ENCODE measurements at places on chromosomes 1 and 21. TPM values are rescaled to one million over a fixed set of nuclear protein-coding genes. Genes with fewer than 3 reads are reported as not detected.

ASPM gene
- 49.5 TPM for total RNA-seq

RGS8 gene
- not detected for total RNA-seq

PTGFRN gene
- 11.8 TPM for total RNA-seq

CNIH3 gene
- total RNA-seq: 1.5 TPM

GUCA2A gene
- total RNA-seq: not detected

SLC35F3 gene
- 1.8 TPM for total RNA-seq

FNDC10 gene
- 1.7 TPM for total RNA-seq

RGSL1 gene
- total RNA-seq: not detected

DNAJC28 gene
- 0.43 TPM for total RNA-seq

MANEAL gene
- 1.0 TPM for total RNA-seq

CLDN19 gene
- not detected for total RNA-seq

PLA2G2C gene
- total RNA-seq: 0.43 TPM

DNA sequence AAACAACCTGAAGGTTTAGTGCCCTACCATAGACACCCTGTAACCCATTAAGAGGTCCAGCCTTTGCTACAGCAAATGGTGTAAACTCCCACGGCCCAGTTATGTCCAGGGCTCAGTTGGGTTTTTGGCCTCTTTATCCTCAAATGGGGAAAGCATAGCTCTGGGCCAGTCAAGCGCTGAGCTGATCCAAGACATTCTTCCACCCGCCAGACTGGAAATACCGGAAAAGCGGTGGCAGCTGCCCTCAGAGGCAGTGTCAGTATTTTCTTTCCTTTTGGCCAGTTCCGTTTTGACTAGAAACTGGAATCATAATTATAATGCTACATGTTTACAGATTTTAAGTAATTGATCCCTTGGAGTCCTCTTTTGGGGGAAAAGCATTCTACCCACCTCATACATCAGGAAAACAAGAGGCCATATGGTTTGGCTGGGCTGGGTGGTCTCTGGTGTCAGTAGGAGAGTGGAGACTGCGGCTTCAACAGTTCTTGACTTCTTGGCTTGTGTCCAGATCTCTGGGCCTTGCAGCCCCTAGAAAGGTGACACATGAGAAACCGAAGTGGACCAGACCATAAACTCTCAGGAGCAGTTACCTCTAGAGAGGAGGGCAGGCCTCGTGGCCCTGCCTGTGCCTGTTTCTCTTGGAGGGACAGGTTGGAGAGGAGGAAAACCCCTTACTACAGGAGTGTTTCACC lies 30.2 kb upstream of the CLDN14 start:
- no peak overlapping the region for H3K27ac ChIP-seq
- peaks cover 2% of the 10 kb centered on the region for H3K27me3 ChIP-seq
- no peaks in the 10 kb centered on the region for H3K36me3 ChIP-seq
- H3K4me3 ChIP-seq: no peak overlapping the region
- peaks cover 3% of the 10 kb centered on the region for H3K4me1 ChIP-seq

GRCh38 chr1:243712941-243713340 lies 137.1 kb downstream of the AKT3 start:
- no peak for DNase-seq
- H3K4me3 ChIP-seq: no peak overlapping the region
- peaks cover 25% of the 10 kb centered on the region for H3K4me1 ChIP-seq
- H3K36me3 ChIP-seq: no peaks in the 10 kb centered on the region
- no peaks in the 10 kb centered on the region for H3K27me3 ChIP-seq

DNA sequence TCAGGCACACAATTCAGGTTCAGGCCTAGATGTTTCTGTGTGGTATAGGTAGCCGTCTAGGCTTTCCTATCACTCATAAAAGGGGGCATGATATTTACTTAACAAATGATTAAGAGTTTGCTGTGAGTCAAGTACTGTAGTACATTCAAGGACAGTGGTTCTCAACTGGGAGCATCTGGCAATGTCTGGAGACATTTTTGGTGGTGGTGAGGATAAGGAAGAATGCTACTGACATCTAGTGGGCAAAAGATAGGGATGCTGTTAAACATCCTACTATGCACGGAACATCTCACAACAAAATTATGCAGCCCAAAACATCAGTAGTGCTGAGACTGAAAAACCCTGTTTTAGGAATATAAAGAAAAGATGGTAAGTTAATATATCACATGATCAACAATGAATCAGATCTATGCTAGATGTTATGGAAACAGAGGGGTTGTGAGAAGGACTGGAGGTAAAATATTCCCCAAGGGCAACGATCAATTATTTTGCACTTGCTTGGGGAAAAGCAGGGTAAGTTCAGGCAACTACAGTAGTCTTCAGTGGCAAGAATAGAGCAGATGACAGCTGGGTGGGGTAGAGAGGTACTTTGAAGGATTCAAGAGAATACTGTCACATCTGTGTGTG lies 4.9 kb downstream of the DNTTIP2 start:
- peak overlapping the region; percentile 59 for H3K27ac ChIP-seq
- H3K4me1 ChIP-seq: peaks cover 39% of the 10 kb centered on the region
- peaks cover 66% of the 10 kb centered on the region for H3K36me3 ChIP-seq
- H3K4me3 ChIP-seq: no peak overlapping the region

- H3K27me3 ChIP-seq: no peaks in the 10 kb centered on the region
- H3K4me1 ChIP-seq: peaks cover 66% of the 10 kb centered on the region
- H3K4me3 ChIP-seq: no peak overlapping the region
- no peaks in the 10 kb centered on the region for H3K36me3 ChIP-seq
Measured at GRCh38 chr1:185562461-185563359, 171.5 kb upstream of the HMCN1 start.

GRCh38 chr1:151629278-151629677 lies 17.4 kb downstream of the SNX27 start:
- no peaks in the 10 kb centered on the region for H3K36me3 ChIP-seq
- no peaks in the 10 kb centered on the region for H3K27me3 ChIP-seq
- no peak overlapping the region for H3K27ac ChIP-seq
- H3K4me1 ChIP-seq: no peaks in the 10 kb centered on the region
- H3K4me3 ChIP-seq: no peak overlapping the region

GRCh38 chr1:117473063-117473462 lies 105.8 kb downstream of the MAN1A2 start:
- no peaks in the 10 kb centered on the region for H3K4me1 ChIP-seq
- no peaks in the 10 kb centered on the region for H3K27me3 ChIP-seq
- no peak overlapping the region for H3K4me3 ChIP-seq
- no peak for DNase-seq
- H3K27ac ChIP-seq: no peak overlapping the region

GRCh38 chr1:112957133-112957812 lies 1.3 kb upstream of the SLC16A1 start:
- H3K4me3 ChIP-seq: peak overlapping the region; percentile 97
- no peaks in the 10 kb centered on the region for H3K27me3 ChIP-seq
- peak; percentile 73 for DNase-seq
- peaks cover 56% of the 10 kb centered on the region for H3K4me1 ChIP-seq
- peak overlapping the region; percentile 100 for H3K27ac ChIP-seq
- peaks cover 60% of the 10 kb centered on the region for H3K36me3 ChIP-seq

GRCh38 chr1:23558872-23559135 lies 497 bp downstream of the ID3 start:
- peaks cover 64% of the 10 kb centered on the region for H3K4me1 ChIP-seq
- peak overlapping the region; percentile 79 for H3K27ac ChIP-seq
- peak; percentile 45 for DNase-seq
- peak overlapping the region; percentile 94 for H3K4me3 ChIP-seq
- H3K27me3 ChIP-seq: peaks cover 5% of the 10 kb centered on the region

DNA sequence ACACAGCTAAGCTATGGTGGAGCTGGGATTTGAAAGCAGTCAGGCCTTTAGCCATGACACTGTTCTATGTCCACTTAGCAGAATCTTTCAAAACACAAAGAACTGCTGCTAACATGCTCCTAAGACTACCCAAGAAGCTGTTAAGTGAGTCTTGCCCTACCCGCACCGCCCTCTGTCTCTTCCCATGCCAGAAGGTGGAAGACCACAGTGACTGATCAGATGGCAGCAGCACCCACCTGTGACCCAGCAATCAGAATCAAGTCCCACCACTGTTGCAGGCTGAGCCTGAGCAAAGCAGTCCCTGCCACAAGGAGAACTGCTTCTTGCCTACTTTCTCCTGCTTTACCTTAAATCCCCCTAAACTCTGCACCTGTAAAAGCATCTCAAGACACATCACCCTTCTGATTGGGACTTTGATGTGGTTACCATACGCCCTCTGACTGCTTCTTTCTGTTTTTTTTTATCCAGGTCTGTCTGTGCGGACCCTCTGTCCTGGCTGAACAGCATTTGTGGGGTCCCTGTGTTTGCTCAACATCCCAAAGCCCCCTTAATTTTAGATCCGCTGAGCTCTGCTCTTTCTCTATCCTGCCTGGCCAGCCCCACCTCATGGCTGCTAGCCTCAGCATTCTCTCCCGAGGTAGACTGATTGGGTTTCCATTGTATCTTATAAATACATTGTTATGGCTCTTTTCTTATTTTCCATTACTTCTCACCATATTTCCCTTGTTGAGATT lies 16.0 kb downstream of the IRF2BP2 start:
- no peak for DNase-seq
- H3K4me3 ChIP-seq: no peak overlapping the region
- no peaks in the 10 kb centered on the region for H3K36me3 ChIP-seq
- peak overlapping the region; percentile 24 for H3K27ac ChIP-seq
- peaks cover 21% of the 10 kb centered on the region for H3K4me1 ChIP-seq

GRCh38 chr1:47991673-47992072 lies 5.5 kb downstream of the TRABD2B start:
- H3K36me3 ChIP-seq: no peaks in the 10 kb centered on the region
- DNase-seq: no peak
- H3K27ac ChIP-seq: no peak overlapping the region

DNA sequence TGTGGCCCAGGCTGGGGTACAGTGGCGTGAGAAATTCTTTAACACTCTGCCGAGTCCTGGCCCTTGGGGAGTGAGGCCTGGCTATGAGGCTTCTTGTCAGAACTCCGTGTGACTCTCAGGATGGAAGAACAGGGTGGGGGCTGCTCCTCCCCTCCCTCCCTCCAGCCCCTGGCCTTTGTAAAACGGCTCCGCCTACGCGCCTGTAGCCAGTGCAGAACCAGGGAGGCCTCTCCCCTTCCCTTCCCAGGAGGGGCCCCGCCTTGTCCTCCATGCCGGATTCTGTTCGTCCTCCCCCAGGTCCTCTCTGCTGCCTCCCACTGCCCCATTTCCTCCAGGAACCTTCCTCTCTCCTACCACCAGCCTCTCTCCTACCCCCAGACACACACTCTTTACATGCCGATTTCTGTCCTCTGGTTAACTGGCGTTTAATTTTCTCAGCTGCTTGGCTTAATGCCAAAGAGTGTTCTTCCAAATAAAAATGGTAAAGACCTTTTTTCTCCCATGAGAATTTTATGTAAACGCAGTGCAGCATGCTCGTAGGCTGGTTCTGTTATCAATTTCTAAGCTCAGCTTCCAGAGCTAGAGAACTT lies 21.0 kb downstream of the PDE9A start:
- H3K4me1 ChIP-seq: peaks cover 15% of the 10 kb centered on the region
- H3K27me3 ChIP-seq: no peaks in the 10 kb centered on the region
- no peak overlapping the region for H3K4me3 ChIP-seq
- peaks cover 3% of the 10 kb centered on the region for H3K36me3 ChIP-seq
- no peak overlapping the region for H3K27ac ChIP-seq

- H3K4me1 ChIP-seq: peaks cover 7% of the 10 kb centered on the region
- H3K36me3 ChIP-seq: peaks cover 21% of the 10 kb centered on the region
- H3K4me3 ChIP-seq: no peak overlapping the region
- H3K27me3 ChIP-seq: no peaks in the 10 kb centered on the region
- no peak for DNase-seq
Measured at GRCh38 chr1:165753934-165754333, 14.7 kb downstream of the TMCO1 start.

DNA sequence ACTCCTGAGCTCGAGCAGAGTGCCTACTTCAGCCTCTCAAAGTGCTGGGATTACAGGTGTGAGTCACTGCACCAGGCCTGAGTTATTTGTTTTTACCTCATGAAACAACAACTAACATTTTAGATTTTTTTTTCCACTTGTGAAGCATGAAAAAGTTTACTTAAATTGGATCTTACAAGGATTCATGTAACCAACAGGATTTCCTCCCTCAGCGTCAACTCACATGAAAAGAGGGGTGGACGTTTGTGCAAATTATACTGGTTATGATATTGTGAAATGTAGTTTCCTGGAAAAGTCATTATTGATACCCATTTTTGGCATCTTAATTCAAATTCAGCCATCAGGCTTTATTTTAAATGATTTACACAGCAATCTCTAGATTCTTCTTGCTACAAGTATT lies 6.5 kb downstream of the CNST start:
- H3K27me3 ChIP-seq: no peaks in the 10 kb centered on the region
- peaks cover 59% of the 10 kb centered on the region for H3K4me1 ChIP-seq
- DNase-seq: no peak
- H3K36me3 ChIP-seq: peaks cover 11% of the 10 kb centered on the region

GRCh38 chr1:234108921-234109320 lies 204.4 kb downstream of the SLC35F3 start:
- H3K27me3 ChIP-seq: peaks cover 5% of the 10 kb centered on the region
- no peaks in the 10 kb centered on the region for H3K4me1 ChIP-seq
- H3K36me3 ChIP-seq: no peaks in the 10 kb centered on the region
- H3K27ac ChIP-seq: no peak overlapping the region

- no peaks in the 10 kb centered on the region for H3K36me3 ChIP-seq
- H3K4me3 ChIP-seq: no peak overlapping the region
- DNase-seq: no peak
- H3K27me3 ChIP-seq: peaks cover 24% of the 10 kb centered on the region
- no peak overlapping the region for H3K27ac ChIP-seq
Measured at GRCh38 chr21:33110340-33110715, 40.4 kb downstream of the OLIG1 start.

- peaks cover 11% of the 10 kb centered on the region for H3K27me3 ChIP-seq
- DNase-seq: peak; percentile 20
- H3K27ac ChIP-seq: peak overlapping the region; percentile 52
- peaks cover 23% of the 10 kb centered on the region for H3K4me1 ChIP-seq
- H3K4me3 ChIP-seq: no peak overlapping the region
Measured at GRCh38 chr1:229440851-229441537, 7.1 kb upstream of the ACTA1 start.

- no peak for DNase-seq
- H3K4me3 ChIP-seq: no peak overlapping the region
- H3K27ac ChIP-seq: no peak overlapping the region
- H3K4me1 ChIP-seq: no peaks in the 10 kb centered on the region
- H3K36me3 ChIP-seq: no peaks in the 10 kb centered on the region
Measured at GRCh38 chr1:162904579-162904978, 43.6 kb upstream of the CCDC190 start.

DNA sequence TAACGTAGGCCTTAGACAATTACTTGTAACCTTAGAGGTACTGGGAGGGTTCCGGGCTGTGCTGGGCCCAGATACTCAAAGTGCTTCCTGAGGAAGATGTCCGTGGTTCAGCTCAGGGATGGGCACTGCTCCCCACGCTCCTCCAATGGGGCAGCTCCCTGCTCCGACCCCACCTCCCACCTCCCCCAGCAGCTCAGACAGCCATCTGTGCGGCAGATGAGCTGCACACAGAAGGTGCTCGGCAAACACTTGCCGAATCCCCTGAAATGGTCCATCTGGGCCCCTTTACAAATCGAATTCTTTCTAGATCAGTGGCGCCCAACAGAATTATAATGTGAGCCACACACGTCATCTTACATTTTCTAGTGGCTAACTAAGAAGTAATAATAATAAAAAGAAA lies 242.4 kb upstream of the RAB4A start:
- H3K4me1 ChIP-seq: peaks cover 22% of the 10 kb centered on the region
- H3K36me3 ChIP-seq: no peaks in the 10 kb centered on the region
- no peak overlapping the region for H3K4me3 ChIP-seq
- H3K27me3 ChIP-seq: peaks cover 2% of the 10 kb centered on the region
- no peak for DNase-seq

- H3K4me3 ChIP-seq: no peak overlapping the region
- H3K36me3 ChIP-seq: no peaks in the 10 kb centered on the region
- no peaks in the 10 kb centered on the region for H3K27me3 ChIP-seq
- peak; percentile 55 for DNase-seq
- H3K27ac ChIP-seq: peak overlapping the region; percentile 64
Measured at GRCh38 chr21:46605767-46606426, 1.0 kb upstream of the S100B start.
